ENCODE measurements at places on chromosomes 3 and 15.

DNA sequence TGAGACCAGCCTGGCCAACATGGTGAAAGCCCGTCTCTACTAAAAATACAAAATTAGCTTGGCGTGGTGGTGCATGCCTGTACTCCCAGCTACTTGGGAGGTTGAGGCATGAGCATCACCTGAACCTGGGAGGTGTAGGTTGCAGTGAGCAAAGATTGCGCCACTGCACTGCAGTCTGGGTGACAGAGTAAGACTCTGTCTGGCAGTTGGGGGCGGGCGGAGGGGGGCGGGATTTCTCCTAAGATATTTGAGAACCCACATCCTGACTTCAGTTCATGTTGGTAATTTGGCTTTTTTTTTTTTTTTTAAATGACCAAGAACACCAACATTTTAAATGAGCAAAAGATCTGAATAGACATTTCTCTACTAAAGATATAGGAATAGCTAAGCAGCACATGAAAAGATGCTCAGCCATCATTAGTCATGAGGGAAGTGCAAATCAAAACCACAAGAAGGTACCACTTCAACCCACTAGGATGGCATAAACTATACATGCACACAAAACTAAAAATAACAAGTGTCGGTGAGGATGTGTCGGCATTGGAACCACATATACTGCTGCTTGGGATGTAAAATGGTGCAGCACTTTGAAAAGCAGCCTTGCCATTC is 75.6 kb upstream of the LMOD3 start:
- no peak for DNase-seq

DNA sequence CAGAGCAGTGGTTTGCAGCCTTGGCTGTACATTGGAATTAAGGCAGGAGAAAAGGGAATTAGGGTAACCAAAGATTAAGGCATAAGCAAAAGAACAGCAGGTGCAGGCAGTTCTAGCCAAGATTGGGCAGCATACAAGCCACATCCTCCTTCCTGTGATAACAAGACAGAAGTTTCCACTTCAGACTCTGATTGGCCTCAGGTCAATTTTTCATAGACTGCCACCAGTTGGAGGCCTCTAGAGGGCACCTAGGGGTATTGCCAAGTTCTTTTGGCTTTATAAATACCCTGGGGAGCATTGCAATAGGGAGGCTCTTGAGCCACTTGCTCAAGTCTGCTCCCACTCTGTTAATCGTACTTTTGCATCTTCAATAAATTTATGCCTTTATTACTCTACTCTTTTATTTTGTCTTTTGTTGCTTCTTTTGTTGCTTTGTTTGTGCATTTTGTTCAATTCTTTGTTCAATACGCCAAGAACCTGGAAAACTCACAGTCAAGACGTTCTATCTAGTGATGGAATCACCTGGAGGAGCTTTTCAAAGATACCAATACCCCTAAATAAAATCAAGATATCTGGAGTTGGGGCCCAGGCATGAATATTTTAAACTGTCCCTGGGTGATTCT is 32.2 kb upstream of the FMN1 start:
- DNase-seq = no peak

GRCh38 chr3:57957824-57958223 is 50.4 kb upstream of the FLNB start:
- no peak for DNase-seq

- no peak for DNase-seq
These were observed 110.8 kb downstream of the LRIG1 start for GRCh38 chr3:66390013-66390412.

DNA sequence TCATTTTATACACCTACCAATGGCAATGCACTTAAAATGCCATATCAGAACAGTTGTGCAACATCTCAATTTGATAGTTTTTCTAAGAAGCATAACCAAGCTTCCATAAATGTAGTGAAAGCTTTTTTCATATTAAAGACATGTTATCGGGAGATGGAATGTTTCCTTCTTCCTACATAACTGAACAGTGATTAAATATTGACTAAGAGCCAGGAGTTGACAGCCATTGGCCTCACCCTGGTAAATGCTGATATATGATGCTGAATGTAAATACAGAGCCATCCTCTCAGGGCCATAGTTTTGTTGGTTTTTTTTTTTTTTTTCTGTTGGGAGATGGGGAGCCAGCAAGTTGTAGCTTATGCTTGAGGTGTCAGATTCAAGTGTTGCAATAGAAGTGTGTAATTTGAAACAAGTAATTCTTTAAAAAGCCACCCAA is 203.3 kb upstream of the IL12A start:
- DNase-seq = no peak

DNA sequence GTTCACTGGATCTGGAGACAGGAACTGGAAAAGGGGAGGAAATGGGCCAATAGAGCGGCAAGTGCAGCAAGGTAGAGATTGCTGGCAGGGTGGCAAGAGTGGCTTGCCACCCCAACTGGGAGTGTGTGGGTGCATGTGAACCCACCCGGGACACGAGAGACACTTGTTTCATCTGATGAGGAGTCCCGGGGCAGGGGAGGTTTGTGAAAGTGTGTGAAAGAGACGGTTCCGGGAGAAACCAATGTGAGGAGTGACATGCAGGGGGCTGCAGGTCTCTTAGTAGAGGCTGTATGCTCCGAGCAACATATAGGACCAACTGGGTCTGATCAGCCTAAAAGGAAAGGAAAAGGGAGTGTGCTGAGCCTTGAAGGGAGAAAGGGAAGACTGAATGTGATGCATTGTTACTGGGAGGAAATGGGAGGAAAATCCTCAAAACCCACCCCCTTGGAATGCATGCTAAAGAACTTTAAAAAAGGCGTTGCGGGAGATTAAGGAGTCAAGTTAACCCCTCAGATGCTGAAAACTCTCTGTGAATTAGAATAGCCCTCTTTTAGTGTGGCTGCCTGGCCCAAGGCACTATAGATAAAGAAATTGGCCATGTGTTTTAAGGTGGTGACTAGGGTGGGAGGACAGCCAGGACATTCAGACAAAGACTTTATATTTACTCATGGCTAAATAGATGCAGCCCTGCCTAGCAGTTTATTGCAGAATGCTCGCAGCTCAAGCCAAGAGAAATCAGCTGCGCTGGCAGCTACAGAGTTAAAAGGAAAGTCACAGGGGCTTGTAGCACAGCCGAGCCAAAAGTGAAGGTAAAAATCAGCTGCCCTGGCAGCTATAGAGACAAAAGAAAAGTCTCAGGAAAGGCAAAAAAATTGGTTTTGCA is 9.1 kb upstream of the SLC9C1 start:
- DNase-seq = no peak

GRCh38 chr3:128655531-128655930 is 4.9 kb upstream of the RPN1 start:
- DNase-seq = no peak

DNA sequence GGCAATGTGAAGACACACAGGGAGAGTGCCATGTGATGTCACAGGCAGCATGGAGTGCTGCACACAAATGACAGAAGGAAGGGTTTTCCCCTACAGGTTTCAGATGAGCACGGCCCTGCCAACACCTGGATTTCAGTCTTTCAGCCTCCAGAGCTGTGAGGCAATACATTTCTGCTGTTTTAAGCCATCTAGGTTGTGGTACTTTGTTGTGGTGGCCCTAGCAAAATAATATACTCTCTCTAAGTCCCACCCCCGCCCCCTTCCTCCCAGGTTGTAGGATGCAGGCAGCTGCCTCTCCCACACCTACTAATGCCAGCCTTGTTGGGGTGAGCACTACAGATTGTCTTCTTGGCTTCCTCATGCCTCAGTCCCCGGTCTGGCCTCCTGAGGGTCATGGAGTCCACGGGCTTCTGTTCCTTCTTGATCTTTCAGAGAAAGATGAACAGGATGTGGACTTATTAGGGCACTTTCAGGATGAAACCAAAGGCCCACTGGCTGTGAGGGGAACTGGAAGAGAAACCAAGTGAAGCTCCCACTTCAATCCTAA is 180.0 kb downstream of the CD47 start:
- DNase-seq = no peak

DNA sequence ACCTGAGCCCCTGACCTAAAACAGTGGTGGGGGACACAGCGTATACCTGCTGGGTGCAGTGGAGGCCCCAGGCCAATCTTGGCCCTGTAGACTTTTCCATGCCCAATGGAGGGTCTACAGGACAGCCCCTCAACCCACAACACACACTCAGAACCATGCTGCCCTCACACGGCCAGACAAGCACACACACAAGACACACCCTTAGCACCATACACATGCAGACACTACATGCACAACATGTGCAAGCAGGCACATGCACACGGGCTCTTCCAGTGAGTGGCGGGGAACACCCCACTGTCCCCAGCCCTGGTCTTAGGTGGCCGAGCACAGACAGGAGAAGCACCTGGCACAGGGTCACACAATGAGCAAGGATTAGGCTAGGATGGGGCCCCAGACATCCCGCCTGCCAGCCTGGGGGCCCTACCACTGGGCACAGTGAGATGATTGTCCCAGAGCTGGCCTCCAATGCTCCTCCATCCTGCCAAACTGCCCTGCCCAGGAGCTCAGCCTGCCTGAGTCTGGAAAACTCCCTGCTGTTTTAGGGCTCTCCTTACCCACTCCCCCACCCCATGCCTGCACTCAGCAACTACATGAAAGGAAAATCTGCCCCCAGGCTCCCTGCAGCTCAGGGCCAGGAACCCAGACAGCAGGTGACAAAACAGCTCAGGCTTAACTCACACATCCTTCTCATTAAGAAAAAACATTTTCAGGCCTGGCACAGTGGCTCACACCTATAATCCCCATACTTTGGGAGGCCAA is 15.8 kb downstream of the IQSEC1 start:
- no peak for DNase-seq

DNA sequence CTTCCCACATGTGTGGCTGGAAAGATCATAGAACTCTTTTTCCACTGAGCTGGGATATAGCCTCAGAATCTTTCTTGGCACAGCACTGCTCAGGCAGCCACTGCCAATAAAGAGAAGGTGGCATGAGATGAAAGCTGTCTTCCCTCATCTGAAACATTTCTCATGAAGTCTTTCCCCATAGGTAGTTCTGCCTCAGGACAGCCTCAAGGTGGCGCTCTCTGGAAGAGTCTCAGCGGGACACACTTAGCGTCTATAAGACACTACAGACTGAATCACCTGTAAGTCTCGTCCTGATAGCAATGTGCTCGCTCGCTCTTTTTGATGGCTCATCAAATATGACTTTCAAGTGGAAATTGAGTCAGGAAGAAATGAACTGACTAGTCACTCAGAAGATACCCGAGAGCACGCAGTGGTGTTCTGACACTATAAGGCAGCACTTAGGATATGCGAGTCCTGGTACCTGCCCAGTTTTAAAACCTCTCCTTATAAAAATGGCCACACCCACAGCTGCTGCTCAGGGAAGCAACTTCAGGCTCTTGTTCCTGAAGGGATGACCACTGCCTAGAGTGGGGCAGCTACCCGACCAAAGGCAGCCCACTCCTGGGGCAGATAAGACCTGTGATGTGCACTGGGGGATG is 269.5 kb downstream of the SUCLG2 start:
- DNase-seq = no peak

GRCh38 chr15:97959724-97960363 is 659 bp upstream of the ARRDC4 start:
- no peak for DNase-seq

- no peak for DNase-seq
These were observed 28.8 kb upstream of the IGSF11 start for GRCh38 chr3:119063471-119063870.

All from HS-5 (cell line).